Stimulated activated memory B cell treated with anti-CD40 and anti-IgM and Interleukin-4, amounts not matched to agents 10 μg/mL and 1 μg/mL and 100 μg/mL, for 72 hours (primary cell): ENCODE measurements at places on chromosomes 7 and 10.

GRCh38 chr7:42617071-42617765 is 294.7 kb downstream of the C7orf25 start:
- ATAC-seq: no peak

- ATAC-seq: no peak
Observed at GRCh38 chr7:67489881-67490280, 493.2 kb downstream of the TYW1 start.

DNA sequence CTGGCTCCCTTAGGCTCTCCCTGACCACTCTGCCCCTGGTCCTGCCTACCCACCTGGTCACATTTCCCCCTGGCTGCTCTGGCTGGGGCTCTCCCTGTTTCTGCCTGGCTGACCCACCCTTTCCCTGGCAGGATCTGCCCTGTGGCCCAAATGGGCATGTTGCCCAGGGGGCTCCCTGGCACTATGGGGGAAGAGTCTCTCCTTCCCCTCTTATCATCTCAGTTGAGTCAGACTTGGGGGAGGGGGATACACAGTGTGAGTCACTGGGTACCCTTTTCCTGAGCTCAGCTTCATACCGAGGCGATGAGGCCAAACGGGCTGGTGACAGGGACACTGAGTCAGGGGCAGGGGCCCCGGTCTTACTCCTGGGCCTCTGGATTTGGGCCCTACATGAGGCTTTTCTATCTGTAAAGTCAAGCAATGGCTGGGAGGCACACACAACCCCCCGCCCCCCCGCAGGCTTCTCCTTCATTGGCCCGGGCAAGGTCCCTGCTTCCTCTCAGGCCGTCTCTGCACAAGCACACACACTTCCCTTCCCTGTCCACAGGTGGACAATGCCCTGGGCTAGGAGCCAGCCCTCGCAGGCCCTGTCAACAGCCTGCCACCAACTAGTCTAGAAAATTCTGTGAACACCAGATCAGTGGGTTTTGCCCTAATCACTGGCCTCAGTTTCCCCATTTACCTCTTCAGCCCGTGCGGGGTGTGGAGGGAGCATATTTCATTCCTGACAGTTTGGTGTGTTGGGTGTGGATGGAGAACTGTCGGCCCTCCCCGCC is 627 bp upstream of the FLNC start:
- no peak for ATAC-seq

DNA sequence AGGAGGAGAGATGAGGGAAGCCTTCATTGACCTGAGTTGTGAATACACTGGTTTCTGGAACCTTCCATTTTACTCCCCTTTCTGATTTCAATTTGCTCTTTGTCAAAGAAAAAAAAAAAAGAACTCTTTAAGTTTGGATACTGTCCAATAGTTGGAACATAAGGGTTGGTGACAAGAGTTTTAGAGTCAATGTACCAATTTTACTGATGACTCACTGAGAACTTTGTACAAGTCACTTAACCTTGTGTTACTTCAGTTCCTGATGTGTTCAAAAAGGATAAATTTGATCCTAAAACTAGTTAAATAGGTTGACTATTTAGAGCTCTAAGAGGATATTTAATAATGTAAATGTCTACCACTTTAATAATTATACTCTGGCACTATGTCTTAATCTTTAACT is 4.1 kb upstream of the CDK14 start:
- no peak for ATAC-seq

- ATAC-seq: no peak
Observed at GRCh38 chr7:46774515-46774914, 807.4 kb downstream of the TNS3 start.
